ENCODE measurements at places on chromosomes 4 and X.

DNA sequence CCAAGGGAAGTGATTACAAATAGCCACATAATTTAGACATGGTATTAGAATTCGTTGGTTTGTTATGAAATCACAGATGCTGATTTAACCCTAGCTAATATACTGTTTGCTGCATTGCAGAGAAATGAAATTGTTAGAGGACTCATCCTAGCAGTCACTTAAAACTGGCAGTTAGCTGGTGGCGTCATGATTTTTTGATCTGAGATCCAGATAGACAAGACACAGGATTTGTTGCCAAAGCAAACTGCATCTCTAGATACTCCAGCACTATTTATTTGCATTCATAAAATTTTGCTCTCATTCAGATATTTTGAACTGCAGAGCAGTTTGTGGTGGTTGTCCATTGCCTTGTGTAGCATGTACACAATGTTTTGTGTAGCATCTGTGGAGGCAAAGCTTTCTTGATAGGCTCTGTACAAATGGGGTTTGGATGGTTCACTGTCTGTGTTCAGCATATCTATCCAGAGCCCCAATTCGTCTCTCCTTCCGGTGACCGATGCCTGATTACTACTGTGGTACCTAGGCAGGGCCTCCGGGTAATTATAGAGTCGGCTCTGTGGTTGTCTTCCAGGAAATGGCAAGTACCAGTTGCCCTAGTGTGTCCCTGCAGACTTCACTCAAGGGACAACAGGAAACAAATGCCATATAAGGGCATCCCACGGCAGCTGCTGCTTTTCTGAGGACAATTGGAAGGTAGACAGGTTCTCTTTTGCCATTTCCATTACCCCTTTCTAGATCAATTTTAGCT, 30.1 kb upstream of the SPARCL1 start:
- no peak for DNase-seq

- peak; percentile 75 for DNase-seq
These were observed 2407.1 kb downstream of the ARAP2 start for GRCh38 chr4:33837043-33837838.

DNA sequence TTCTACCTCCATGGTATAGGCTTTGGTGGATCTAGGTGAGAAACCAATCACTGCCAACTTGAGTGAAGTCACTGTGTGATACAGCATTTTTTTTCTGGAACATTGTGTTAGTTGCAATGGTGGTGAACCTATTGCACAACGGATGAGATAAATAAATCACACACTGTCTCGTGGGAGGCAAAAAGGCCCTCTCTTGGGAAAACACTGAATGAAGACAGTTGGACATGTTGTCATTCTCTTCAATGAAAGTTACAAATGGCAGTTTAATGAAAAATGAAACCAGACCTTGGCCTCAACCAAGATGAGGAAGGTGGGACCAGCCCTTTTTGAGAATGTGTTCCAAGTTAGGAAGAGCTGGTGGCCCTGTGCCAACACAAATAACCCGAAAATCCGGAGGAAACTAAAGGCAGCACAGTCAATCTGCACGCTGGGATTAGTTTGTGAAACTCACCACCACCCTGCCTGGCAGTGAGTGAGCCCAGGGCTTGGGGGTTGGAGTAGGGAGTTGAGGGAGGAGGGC, 5.4 kb upstream of the ADGRG2 start:
- DNase-seq: peak; percentile 73

DNA sequence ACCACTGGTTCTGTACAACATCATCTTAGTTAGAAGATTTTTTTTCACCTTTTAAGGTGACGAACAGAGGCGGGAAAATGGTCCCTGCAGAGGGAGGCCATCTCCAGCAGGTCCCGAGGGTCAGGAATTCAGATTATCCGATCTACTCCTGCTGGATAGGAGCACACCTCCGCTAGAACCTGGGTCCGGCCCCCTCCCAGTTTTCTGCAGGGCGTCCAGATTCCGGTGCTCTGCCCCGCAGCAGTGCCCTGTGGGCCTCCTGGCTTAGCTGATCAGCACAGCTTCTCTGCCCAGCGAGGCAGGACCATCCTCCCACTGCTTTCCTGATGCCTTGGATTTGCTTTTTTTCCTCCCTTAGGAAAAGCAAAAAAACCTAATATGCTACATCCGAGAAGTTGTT, 2.3 kb downstream of the TBL1X start:
- DNase-seq: no peak

DNA sequence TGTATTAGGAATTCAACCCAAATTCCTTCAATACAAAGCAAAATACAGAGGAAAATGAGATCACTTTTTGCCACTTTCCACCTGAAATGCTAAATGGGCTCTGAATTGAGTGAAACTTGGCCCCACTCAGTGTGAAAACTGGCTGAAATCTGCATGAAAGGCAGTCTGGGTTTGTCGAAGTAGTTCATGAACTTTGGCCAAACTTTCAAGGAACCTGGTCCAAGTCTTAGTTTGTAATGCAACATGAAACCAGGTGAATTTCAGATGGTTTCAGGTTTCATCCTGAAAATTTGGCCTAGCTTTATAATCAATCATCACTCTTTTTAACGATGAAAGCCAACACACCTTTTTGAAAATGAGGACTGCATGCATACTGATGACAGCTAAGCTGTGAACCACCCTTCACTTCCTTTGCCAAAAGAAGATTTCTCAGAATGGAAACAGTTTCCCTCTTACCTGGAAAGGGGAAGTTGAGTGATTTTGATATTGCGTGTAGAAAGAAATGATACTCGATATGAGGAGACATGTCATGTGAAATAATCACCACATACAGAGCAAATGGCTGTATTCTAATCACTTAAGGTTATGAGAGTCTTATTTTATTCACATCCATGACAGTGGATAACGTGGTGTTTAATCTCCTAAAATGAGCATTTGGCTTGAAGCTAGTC, 209.9 kb upstream of the ETNPPL start:
- DNase-seq: no peak

DNA sequence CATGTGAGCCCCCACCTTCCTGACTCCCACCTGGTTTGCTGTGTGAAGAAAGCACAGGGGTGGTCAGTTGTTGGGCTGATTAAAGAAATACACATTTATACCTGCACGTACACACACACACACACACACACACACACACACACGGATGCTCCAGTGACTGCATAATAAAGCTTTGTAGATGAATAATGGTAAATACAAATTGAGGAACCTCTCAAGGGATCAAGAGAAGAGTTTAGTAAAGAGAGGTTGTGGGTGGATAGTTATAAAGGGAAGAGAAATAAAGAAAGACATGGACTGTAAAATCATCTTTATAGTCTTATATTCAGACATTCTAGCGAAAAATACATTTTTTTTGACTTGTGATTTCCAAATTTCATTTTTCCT, 144.1 kb downstream of the MGST2 start:
- no peak for DNase-seq
